ENCODE measurements at places on chromosomes 1 and 21.

DNA sequence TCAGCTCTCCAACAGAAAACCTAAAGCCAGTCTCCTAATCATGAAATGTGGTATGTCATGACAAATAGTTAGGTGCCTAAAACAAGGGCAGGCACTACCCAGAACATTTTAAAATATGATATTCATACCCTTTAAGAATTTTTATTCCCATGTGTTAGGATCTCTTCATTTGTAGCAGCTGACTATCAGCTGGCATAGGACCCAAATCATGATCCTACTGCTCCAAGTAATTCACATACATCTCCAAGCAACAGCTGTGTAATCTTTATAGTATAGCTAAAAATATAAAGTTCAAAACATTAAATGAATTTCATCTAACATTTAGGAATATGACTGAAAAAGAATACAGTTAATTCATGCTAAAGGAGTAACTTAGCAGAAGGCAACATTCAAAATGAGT is 57.5 kb downstream of the ENAH start:
- DNase-seq, result no peak

GRCh38 chr21:46608672-46609111 is 3.8 kb upstream of the S100B start:
- no peak for DNase-seq

- no peak for DNase-seq
Observed at GRCh38 chr1:205451202-205451601, 4.6 kb downstream of the BLACAT1 start.

DNA sequence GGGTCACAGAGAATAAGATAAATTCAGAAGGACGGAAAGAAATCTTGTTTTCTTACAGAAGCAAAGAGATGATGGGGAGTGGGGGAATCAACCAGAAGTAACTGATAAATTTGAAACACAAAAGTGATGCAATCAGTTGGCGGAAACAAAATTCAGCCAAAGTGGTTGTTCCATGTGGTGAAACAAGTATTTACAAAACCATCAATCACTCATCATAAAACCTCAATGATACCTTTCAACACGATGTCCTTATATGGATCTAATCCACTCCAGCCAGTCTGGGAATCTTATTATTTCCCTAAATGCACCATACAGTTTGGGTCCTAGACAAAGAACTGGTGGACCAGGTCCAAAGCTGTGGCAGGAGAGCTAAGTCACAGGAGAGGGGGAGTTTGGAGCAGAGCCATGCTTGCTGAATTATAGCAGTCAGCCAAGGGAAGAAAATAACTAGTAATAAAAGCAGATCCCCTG is 303.8 kb upstream of the LRRC7 start:
- no peak for DNase-seq

DNA sequence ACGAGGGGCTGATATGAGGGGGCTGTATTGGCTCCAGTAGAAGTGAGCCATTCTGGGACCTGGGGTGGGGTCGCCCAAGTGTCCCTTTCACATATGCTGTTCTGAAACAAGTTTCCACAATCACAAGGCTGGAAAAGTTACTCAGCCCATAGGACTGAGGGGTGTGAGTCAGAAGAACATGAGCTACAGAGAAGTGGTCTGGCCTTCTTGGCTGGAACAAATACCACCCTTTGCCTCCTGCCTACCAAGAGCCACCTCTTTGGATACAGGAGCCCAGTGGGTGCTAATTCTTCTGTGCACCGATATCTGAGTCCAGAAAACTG is 42.4 kb downstream of the MEF2D start:
- DNase-seq, result no peak

DNA sequence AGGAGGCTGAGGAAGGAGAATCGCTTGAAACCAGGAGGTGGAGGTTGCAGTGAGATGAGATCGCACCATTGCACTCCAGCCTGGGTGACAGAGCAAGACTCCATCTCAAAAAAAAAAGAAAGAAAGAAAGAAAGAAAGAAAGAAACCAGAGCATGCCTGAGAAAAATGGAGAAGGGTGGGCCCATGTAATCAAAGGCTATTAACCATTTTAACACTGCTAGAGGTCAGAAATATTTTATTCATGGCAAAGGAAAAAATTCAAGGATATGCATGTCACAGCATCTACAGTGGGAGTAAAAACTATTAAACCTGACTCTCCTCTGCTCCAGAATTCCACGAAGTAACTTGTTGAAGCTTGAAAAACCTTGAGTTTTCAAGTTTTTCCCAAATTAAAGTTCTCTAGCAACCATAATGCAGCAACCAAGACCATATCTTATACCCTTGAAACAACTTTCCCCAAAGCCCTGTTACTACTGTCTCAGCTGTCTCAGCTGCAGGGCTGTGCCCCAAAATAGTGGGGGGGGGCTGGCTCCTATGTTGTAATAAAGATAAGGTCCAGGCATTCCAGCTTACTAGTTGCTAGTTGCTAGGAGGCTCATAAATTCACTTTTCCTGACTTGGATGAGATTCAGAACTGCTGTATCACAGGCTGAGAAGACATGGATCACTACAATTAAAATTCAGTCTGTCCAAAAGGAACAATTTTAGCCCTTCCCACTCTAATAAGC is 112.9 kb upstream of the SOD1 start:
- DNase-seq, result no peak

- DNase-seq, result no peak
Observed at GRCh38 chr1:224923726-224924125, 5.7 kb upstream of the DNAH14 start.

GRCh38 chr1:229383961-229384360 is 41.1 kb upstream of the CCSAP start:
- DNase-seq, result no peak

DNA sequence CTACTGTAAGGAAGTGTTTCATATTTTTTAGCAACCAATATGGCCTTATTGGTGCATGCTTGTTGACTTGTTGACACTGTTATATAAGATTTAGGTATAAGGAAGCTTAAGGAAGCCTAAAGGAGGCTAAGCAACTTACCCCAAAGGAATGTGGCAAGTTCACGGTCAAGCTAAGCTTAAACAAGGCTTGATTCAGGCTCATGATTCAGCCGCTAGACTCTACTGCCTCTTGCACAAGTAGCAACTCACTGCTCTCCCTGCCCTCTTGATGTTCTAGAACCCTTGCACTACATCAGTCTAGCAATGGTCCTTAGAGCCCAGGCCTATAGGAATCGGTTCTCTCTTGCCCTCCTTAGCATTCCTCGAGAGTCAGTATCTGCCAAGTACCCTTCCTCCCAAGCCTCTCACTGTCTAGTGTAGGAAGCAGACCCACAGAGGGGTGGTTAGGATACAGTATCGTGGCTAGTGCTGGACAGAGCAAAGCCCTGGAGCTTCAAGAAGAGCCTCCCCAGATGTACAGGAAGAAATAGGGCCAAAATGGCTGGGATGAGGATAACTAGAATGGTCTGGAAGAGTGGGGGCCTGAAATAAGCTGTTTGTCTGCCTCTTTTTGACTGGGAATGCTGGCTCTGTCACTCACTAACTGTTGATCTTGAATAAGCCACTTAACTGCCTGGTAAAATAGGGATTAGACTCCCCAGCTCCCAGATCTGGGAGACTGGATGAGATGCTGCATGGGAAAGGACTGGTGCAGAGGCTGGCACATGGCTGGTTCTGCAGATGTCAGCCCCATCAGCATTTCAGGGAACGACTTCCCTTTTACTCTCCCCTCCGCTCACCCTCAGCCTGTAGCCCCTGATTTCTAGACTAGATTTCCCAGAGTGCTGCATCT is 122.2 kb downstream of the NAV1 start:
- DNase-seq, result no peak

DNA sequence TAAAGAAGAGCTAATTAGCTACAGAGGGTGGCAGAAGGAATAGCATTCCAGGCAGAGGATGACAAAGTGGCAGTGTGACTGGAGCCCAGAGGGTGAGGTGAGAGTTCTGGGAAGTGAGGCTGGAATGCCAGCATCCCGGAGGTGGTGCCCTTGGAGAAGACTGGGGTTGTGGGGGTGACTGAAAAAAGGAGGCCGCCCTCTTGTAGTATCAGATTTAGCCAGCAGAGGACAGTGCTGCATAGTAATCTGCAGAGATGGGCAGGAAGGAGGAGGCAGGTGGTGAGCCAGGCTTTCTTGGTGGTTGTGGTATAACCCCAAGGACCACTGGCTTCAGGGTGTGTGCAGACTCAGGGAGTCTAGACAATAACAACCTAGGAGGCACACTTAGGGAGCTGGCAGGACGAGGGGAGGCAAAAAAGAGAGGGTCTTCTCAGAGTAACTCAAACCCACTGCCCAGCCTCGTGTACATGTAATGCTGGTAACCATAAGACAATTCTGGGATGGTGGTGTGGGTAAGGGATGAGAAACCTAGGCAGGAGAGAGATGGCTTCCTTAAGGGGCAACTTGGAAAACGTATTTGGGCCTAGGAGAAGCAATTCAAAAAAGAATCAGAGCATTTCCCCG is 30.5 kb downstream of the MROH7 start:
- peak; percentile 71 for DNase-seq

- DNase-seq, result no peak
Observed at GRCh38 chr1:59703918-59704378, 110.8 kb upstream of the HOOK1 start.

- DNase-seq, result peak; percentile 56
Observed at GRCh38 chr1:63817152-63817667, 43.4 kb downstream of the ROR1 start.
